Stimulated activated CD4-positive, alpha-beta T cell treated with anti-CD3 and anti-CD28 coated beads, Interleukin-2, amount 100 ng/mL, for 24 hours (primary cell): ENCODE measurements at places on chromosomes 2 and 18.

GRCh38 chr18:12410081-12410481, 2.4 kb downstream of the PRELID3A start:
- no peak for DNase-seq

DNA sequence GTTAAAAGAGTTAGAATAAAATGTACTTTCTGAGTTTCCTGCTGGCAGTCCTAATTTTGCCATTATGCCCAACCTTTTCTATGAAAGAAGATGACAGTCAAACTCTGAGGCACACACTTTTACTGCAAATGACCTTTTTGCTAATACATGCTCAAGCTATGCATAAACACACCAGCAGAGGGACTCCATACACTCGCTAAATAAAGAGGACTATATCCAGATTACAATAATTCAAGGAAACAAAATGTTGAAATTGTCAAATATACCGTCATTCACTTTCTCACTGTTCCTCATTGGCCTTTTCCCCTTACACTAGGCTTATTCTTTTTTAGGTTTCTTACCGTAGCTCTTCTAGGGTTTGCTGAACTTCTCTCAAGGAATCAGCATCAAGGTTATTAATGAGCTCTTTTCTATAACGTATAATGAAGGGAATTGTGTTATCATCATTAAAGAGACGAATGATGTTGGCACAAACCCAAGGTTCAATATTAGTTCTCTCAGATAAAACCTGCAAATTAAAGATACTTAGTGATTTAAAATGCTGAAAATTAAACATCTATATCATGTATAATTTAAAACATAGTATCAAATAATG, 25.7 kb downstream of the SRBD1 start:
- no peak for DNase-seq

DNA sequence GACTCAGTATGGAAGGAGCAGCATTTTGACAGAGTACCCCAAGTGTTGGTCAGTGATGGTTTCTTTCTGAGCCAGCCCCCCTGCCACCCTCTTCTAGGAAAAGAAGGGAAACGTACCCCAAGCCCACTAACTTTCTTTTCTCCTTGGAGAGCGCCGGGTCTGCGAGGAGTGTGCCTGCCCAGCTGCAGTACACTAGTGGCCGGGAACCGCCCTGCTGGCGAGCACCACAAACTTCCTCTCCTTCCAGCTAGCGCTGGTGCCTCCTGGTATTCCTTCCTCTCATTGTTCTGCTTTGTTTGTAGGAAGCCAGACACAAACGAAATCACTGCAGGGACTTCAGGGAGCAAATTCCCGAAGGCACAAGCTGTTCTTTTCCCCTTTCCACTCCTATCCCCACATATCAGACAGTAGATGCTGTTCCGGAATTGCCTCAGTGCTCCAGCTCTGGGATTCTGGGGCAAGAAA, 1.8 kb downstream of the CCDC85A start:
- DNase-seq, result no peak

- no peak for DNase-seq
These were observed 233.8 kb upstream of the NOL4 start for GRCh38 chr18:34458410-34458977.

GRCh38 chr2:181585732-181586131, 71.2 kb downstream of the CERKL start:
- no peak for DNase-seq

DNA sequence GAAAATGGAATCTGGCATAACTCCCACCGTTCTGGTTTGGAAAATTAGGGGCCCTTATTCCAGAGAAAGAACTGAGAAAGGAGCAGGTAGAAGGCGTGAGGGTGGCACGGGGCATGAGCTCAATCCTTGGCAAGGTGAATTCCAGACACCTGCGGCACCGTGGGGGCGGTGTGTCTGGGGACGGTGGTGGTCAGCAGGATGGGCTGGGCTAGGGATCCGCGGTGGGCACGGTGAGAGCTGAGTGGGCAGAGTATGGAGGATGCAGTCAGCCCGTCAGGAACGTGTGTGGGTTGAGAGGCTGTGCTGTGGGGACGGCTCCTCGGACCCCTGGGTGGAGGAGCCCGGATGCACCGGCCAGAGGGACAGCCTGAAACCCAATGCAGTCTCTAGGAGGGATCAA, 61.1 kb downstream of the GNAL start:
- DNase-seq, result no peak

GRCh38 chr2:201180010-201180409, 2.9 kb upstream of the CASP10 start:
- DNase-seq, result no peak

GRCh38 chr2:177306550-177306949, 42.0 kb upstream of the NFE2L2 start:
- no peak for DNase-seq

DNA sequence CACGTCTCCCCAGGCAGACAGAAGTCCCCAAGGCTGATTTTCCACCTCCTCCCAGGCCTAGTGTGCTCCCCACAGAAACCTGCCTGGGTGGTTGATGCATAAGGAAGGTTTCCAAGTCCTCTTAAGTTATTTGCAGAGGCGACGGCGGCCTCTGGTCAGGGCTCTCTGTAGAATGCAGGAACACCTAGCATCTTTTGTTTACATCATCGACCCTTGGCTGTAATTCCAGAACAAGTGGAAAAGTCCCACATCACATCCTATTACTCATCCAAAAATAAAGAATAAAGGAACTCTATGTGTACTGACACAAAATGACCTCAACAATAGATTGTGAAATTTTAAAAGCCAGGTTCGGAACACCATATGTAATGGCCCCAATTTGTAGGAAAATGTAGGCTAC, 211.1 kb downstream of the ALPK2 start:
- DNase-seq, result no peak

DNA sequence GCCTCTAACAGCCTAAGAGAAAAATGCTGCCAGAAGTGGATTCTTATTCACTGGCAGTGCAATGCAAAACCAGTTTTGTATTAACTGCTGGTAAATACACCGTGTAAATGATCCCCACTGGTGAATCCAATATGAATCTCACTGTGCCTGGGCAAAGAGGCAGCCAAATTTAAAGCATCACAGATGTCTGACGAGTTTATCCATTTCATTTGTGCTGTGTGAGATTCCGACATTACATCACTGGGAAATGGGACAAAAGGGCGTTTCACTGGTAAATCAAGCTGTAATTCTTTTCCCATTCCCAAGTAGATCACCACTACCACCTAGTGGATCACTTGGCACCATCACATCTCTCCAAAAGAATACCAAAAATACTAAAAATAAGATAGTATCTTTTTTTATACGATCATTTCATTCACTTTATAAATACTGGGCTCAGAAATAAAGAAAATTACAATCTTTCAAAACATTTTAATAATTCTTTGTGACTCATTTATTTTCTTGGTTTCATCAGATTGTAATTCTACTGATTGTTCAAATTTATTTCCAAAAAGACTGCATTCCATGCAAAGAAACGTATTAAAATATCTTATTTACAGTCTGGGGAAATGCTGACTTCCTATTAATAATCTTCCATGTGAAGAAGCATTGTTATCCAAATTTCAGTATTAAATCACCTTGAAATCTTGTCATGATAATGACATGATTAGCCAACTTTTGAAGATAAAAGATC, 125.6 kb downstream of the GRB14 start:
- DNase-seq, result no peak

- DNase-seq, result no peak
These were observed 82.3 kb upstream of the CTDP1 start for GRCh38 chr18:79597176-79597830.
